ENCODE measurements at places on chromosomes 11 and 22. TPM values are rescaled to one million over a fixed set of nuclear protein-coding genes. Genes with fewer than 3 reads are reported as not detected.
A peak's percentile ranks its signal among the peaks of the same experiment; 100 is the strongest.

Gene APOL4
- not detected for total RNA-seq

Gene CALCA
- total RNA-seq, result not detected

Gene OR52N4
- not detected for total RNA-seq

Gene TSSK2
- not detected for total RNA-seq

Gene HTR3B
- not detected for total RNA-seq

Gene CDKN1C
- 0.21 TPM for total RNA-seq

Gene LIF
- total RNA-seq, result 1.4 TPM

Gene HBB
- total RNA-seq, result not detected

Gene TYR
- total RNA-seq, result not detected

Gene MED15
- total RNA-seq, result 143 TPM

Gene WBP2NL
- not detected for total RNA-seq

Gene P2RX3
- not detected for total RNA-seq

Gene SNX19
- 47.8 TPM for total RNA-seq

Gene MIOX
- total RNA-seq, result not detected

Gene NPAS4
- 0.53 TPM for total RNA-seq

Gene BRSK2
- total RNA-seq, result 0.46 TPM

Gene UPK3A
- total RNA-seq, result not detected

Gene OR51F1
- total RNA-seq, result not detected

DNA sequence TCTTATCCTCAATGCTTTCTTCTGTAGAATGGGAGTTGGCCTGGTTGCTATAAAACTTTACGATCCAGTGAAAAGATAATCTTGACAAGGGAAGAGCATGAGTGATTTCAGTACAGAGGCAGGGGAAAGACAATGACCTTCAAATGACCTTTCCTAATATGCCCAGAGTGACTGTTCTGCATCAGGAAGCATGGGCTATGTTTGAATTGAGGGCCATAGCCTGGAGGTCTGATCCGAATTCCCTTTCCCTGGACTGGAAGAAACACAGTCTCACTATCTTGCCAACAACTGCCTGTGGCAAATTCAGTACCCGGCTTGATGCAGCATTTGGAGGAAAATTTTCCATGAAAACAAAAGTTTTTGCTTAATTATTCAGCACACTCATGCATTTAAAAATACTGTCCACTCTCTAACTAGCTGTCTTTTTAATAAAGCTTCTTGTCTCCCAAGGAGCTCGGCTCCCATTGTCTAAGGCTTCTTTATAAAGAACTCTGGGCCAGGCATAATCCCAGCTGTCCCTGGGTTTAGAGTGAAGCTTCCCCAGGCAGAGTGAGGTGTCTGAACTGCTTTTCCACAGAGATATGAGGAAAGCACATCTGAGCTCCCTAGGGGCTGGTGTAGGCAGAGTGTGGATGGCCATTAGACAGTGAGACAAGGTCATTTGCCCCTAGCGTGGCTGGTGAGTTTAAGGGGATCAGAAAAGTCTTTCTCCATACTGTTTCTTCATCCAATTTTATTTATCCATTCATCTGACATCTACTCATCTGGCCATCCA lies 132.7 kb upstream of the CADM1 start:
- no peak for DNase-seq
- H3K36me3 ChIP-seq, result no peaks in the 10 kb centered on the region
- no peak overlapping the region for H3K27ac ChIP-seq

DNA sequence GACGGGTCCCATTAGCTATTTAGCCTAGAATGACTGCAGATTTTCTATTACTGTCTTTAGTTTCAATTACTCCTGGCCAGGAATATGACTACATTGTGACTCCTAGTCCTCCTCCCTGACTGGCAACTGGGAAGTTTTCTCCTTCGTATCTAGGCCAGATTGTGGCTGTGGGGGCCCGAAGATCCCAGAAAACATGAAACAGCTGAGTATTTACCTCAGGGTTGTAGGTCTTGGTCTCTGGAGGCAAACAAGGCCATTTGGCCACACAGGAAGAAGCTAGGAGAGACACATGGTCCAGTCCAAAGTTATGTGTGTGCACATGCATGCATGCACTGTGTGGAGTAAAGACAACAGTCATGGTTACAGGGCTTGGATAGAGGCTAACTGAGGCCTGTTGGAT lies 10.2 kb upstream of the GDPD4 start:
- peaks cover 2% of the 10 kb centered on the region for H3K27me3 ChIP-seq
- no peak for DNase-seq
- H3K4me3 ChIP-seq, result no peak overlapping the region
- peak overlapping the region; percentile 58 for H3K27ac ChIP-seq
- H3K36me3 ChIP-seq, result no peaks in the 10 kb centered on the region
- H3K4me1 ChIP-seq, result peaks cover 47% of the 10 kb centered on the region

- H3K4me1 ChIP-seq, result no peaks in the 10 kb centered on the region
- no peak overlapping the region for H3K27ac ChIP-seq
- peaks cover 1% of the 10 kb centered on the region for H3K27me3 ChIP-seq
- no peak overlapping the region for H3K4me3 ChIP-seq
- DNase-seq, result no peak
- H3K36me3 ChIP-seq, result peaks cover 10% of the 10 kb centered on the region
These were observed 16.5 kb downstream of the SIAE start for GRCh38 chr11:124656774-124657630.

GRCh38 chr11:117676501-117676900 lies 120.5 kb downstream of the DSCAML1 start:
- no peak overlapping the region for H3K4me3 ChIP-seq
- no peaks in the 10 kb centered on the region for H3K4me1 ChIP-seq
- DNase-seq, result no peak
- H3K36me3 ChIP-seq, result no peaks in the 10 kb centered on the region

- no peak for DNase-seq
- H3K27me3 ChIP-seq, result peaks cover 14% of the 10 kb centered on the region
- H3K4me3 ChIP-seq, result no peak overlapping the region
- H3K4me1 ChIP-seq, result peaks cover 13% of the 10 kb centered on the region
- no peaks in the 10 kb centered on the region for H3K36me3 ChIP-seq
These were observed 11.9 kb downstream of the B3GNT6 start for GRCh38 chr11:77046060-77046501.

- no peaks in the 10 kb centered on the region for H3K36me3 ChIP-seq
- no peak overlapping the region for H3K4me3 ChIP-seq
These were observed 7.8 kb upstream of the RTL6 start for GRCh38 chr22:44505796-44506354.

- H3K27ac ChIP-seq, result no peak overlapping the region
- H3K27me3 ChIP-seq, result no peaks in the 10 kb centered on the region
- no peaks in the 10 kb centered on the region for H3K36me3 ChIP-seq
- DNase-seq, result no peak
- no peak overlapping the region for H3K4me3 ChIP-seq
These were observed 58.5 kb downstream of the SLC22A9 start for GRCh38 chr11:63427971-63428508.

DNA sequence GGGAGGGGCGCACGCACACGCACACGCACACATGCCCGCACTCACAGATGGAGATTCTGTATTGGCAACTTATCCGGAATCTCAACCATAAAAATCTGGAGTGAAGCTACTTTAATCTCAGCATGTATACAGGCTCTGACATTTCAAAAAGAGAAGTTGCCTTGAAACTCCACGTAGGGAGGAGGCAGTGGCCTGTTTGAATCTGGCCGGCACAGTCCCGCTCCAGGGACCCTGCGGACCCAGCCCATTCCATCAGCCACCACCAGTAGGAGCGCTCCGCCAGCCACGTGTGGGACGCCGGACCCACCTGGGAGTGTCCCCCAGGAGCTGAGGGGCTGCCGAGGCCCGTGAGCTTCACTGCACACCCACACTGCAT lies 1.9 kb upstream of the SYT8 start:
- no peak overlapping the region for H3K4me3 ChIP-seq
- DNase-seq, result no peak
- no peaks in the 10 kb centered on the region for H3K36me3 ChIP-seq
- H3K27ac ChIP-seq, result no peak overlapping the region

- no peak for DNase-seq
- H3K4me3 ChIP-seq, result no peak within 1 kb of the TSS
These were observed at the start of gene DGCR6 for GRCh38 chr22:18905540-18906409. DGCR6 (plus strand) TSS chr22:18906320; CDS start chr22:18906375, 55 bp downstream.

DNA sequence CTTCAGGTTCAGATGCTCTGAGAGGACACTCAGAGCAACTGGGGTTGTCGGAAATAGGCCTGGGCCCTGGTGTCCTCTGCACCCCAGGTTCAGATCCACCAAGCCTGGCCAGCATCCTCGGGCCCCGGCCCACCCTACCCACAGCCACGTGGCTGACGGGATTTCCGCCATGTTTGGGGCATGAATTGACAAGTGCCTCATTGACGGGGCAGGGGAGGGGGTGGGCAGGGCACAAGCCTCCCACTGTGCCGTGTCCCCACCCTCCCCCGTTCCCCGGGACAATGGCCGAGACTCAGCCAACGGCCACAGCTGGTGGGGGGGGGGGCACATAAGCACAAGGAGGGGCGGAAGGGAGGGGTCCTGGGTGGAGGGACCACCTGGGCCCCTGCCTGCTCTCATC lies 8.5 kb downstream of the MYRF start:
- no peak overlapping the region for H3K27ac ChIP-seq
- H3K27me3 ChIP-seq, result peaks cover 18% of the 10 kb centered on the region
- H3K36me3 ChIP-seq, result no peaks in the 10 kb centered on the region

DNA sequence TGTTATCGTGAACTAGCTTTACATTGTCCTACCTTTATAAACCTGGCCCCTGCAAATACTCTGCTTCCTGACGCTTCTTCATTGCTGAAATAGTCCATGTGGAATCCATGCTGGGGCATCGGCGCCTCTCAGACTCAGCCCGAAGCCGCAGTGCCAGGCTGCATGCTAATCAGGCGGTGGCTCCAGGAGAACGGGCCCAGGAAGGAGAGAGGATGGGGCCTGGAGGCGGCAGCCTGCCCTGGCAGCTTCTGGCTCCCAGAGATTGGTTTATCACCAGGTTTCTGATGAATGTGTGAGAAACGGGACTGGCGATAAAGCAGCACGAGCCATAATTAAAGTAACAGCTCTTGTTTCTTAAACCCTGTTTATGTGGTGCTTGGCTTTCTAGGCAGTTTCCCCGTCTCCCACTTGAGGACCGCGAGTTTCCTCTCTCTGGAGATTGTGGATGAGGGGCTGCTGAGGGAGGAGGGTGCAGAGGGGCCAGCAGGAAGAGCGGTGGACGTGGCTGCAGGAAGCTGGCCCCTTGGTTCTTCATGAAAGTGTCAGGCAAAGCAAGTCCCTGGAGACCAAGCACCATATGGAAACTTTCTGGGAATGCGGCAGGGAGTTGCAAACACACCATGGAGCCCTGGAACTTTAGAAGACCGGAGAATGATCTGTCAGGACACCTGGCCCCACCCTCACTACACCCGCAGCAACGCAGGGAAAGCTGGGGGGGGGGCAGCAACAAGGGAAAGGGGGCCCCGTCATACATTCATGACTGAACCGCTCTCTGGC lies 93.4 kb downstream of the NTM start:
- H3K4me3 ChIP-seq, result no peak overlapping the region
- H3K27me3 ChIP-seq, result peaks cover 28% of the 10 kb centered on the region
- DNase-seq, result no peak
- H3K4me1 ChIP-seq, result no peaks in the 10 kb centered on the region

DNA sequence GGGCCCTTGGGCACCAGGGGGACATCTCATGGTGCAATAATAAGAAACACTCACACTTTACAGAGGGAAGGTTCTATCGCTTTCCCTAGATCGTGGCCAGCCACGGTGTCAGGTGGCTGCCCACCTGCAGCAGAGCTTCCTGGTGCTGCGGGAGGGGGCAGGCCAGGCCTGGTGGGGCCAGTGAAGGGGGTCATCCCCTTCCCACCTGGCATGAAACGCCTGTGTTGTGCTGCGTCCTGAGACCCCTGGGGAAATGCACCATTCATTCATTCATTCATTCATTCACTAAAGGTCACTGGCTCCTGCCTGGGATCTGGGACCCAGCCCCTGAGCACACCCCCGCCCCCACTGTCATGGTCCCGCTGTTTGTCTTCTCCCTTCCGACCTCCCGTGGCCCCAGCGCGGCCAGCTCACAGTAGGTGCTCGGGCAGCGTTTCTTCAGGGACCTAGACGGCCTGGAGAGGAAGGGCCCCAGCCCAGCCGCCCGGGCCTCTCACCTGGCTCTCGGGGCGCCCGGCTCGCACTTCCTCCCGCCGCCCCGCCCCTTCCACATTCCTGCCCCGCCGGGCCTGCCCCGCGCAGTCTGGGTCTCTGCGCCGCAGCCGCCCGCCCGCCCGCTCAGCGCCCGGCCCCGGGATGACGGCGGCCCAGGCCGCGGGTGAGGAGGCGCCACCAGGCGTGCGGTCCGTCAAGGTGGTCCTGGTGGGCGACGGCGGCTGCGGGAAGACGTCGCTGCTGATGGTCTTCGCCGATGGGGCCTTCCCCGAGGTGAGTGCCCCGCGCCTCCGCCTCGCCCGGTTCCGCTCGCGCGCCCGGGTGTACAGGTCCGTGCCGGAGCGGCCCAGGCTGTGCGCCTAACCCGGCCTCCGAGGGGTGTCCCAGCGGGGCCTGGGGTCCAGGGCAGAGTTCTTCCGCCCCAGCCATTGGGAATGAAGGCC lies at the start of gene RHOD:
Gene RHOD, plus strand, starts transcription at position 581 of the 938 bp plus-strand sequence. Its CDS starts 56 bp downstream, at position 637.
- peak within 1 kb of the TSS; percentile 81 for H3K4me3 ChIP-seq
- H3K36me3 ChIP-seq, result no peaks in the 10 kb centered on the region
- H3K27me3 ChIP-seq, result peaks cover 14% of the 10 kb centered on the region
- H3K27ac ChIP-seq, result peak within 1 kb of the TSS; percentile 74

GRCh38 chr11:79456501-79456900 lies 15.7 kb upstream of the TENM4 start:
- peaks cover 22% of the 10 kb centered on the region for H3K27me3 ChIP-seq
- H3K36me3 ChIP-seq, result no peaks in the 10 kb centered on the region
- no peak for DNase-seq
- no peak overlapping the region for H3K4me3 ChIP-seq
- H3K4me1 ChIP-seq, result peaks cover 14% of the 10 kb centered on the region

- no peaks in the 10 kb centered on the region for H3K4me1 ChIP-seq
- no peak overlapping the region for H3K27ac ChIP-seq
- peaks cover 10% of the 10 kb centered on the region for H3K27me3 ChIP-seq
- DNase-seq, result no peak
- no peak overlapping the region for H3K4me3 ChIP-seq
These were observed 702 bp downstream of the SYN3 start for GRCh38 chr22:33057363-33057995.

GRCh38 chr11:65855927-65856363 lies 2.0 kb downstream of the CFL1 start:
- DNase-seq, result no peak
- H3K4me3 ChIP-seq, result peak overlapping the region; percentile 98
- peaks cover 24% of the 10 kb centered on the region for H3K27me3 ChIP-seq
- H3K27ac ChIP-seq, result peak overlapping the region; percentile 86

GRCh38 chr22:49999063-49999945 lies 13.3 kb downstream of the IL17REL start:
- peaks cover 7% of the 10 kb centered on the region for H3K27me3 ChIP-seq
- DNase-seq, result no peak
- H3K36me3 ChIP-seq, result no peaks in the 10 kb centered on the region
- no peak overlapping the region for H3K4me3 ChIP-seq
- no peak overlapping the region for H3K27ac ChIP-seq
- H3K4me1 ChIP-seq, result no peaks in the 10 kb centered on the region

- H3K4me3 ChIP-seq, result no peak overlapping the region
- no peaks in the 10 kb centered on the region for H3K4me1 ChIP-seq
- no peak for DNase-seq
- peaks cover 49% of the 10 kb centered on the region for H3K27me3 ChIP-seq
- no peaks in the 10 kb centered on the region for H3K36me3 ChIP-seq
- H3K27ac ChIP-seq, result no peak overlapping the region
These were observed 11.8 kb upstream of the FXYD2 start for GRCh38 chr11:117836077-117836960.

GRCh38 chr11:20036626-20037335 lies 123.5 kb downstream of the DBX1 start:
- H3K27ac ChIP-seq, result no peak overlapping the region
- peaks cover 7% of the 10 kb centered on the region for H3K27me3 ChIP-seq
- peaks cover 33% of the 10 kb centered on the region for H3K36me3 ChIP-seq
- DNase-seq, result no peak

GRCh38 chr11:59368238-59369022 lies 9.7 kb downstream of the OR5AN1 start:
- H3K36me3 ChIP-seq, result no peaks in the 10 kb centered on the region
- H3K27ac ChIP-seq, result no peak overlapping the region
- no peaks in the 10 kb centered on the region for H3K4me1 ChIP-seq

Data from HFFc6 (cell line).